ENCODE measurements at places on chromosomes 16 and 17.
A peak's percentile ranks its signal among the peaks of the same experiment; 100 is the strongest.

DNA sequence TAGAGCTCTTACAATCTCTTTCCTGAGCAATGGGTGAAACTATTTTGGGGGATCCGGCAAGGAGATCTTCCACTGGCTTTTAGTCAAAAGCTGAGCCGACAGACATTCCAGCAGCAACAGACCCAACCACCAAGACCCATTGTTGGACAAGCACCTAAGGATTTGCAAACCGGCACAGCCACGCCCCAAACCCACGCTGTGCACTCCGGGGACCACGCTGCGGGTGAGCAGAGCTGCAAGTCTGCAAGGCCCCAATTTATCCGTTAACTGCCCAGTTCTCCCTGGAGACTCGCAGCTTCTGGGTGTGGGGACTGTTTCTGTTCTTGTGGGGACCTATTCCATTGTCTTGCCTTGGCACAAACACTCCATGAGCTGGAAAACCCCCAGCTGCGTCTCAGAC lies 45.9 kb downstream of the C16orf95 start:
- DNase-seq = no peak

GRCh38 chr17:16352303-16352666 lies 984 bp downstream of the CENPV start:
- peak; percentile 31 for DNase-seq

- no peak for DNase-seq
Observed at GRCh38 chr16:21940570-21940969, 12.6 kb upstream of the UQCRC2 start.

DNA sequence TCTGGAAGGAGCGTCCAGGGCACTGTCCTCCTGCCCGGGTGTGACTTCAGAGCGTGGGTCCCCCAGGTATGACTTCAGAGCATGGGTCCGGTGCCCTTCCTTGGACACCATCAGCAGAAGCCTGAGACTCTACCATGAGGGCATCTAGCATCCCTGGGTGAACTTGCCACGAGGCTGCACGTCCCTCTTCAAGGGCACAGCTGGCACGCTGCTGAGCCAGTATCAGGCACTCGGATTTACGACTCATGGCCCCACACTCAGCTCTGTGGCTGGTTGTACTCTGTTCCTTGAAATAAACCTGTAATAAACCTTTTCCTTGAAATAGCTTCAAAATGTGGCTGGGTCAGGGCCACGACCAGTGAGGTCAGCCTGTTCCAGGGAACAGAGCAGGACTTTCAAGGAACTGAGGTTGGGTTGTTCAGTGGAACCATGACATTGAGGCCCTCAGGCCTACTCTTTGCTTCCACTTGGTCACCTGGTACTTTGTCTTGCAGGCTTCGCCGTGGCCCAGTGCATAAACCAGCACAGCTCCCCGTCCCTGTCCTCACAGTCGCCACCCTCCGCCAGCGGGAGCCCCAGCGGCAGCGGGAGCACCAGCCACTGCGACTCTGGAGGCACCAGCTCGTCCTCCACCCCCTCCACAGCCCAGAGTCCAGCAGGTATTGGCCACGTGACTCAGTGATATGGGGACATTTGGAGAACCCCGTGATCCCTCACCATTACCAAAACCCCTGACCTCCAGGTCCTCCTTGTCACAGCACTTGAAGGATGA lies 89.9 kb downstream of the SOCS1 start:
- DNase-seq = no peak

DNA sequence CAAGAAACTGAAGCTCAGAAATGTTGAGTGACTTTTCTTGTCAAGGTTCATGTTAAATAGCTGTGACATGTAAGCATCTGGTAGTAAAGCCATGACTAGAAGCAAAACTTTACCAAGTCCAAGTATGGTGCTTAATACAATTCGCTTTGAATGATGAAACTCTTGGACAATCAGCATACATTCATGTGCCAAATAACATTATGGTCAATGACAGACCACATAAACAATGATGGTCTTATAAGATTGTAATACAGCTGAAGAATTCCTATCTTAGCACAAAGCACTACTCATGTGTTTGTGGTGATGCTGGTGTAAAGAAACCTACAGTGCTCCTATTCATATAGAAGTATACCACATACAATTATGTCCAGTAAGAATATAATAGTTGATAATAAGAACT lies 97.1 kb upstream of the RPRML start:
- no peak for DNase-seq

- peak; percentile 8 for DNase-seq
Observed at GRCh38 chr16:12819126-12820117, 15.7 kb upstream of the CPPED1 start.

DNA sequence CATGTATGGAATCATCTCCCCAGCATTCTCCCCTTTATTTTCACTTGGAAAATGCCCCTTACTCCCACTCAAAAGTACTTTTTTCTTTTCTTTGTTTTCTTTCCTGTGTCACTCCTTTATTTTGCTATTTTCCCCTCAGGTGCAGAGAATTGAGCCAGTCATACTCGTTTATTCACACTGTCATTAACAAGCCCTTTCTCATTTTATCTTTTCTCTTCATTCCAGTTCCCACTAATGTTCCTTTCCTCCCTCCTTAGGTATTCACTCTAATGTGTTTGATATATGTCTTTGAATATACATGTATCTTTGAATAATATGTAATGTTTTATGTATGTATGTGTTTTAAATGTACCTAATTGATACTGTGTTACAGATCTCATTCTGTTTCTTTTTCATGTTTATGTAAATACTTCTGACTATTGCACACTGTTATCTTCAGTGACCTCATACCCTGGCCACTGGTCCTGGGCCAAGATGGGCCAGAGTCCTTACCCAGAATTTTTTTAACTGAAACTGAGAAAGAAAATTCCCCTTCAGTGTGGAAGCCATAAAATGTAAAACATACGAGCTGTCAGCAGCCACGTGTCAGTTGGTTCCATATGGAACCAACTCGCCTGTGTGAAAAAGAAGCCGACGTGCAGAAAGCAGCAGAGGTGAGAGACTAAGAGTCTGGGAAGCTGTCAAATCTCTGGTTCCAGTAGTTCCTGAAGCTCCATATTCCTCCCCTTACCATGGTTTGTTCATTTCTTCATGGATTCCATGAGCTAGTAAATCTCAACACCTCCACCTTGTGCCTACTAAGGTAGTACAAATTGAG lies 5.8 kb downstream of the SRR start:
- DNase-seq = no peak

GRCh38 chr16:31009894-31010584 lies 399 bp downstream of the STX1B start:
- DNase-seq = no peak

GRCh38 chr16:75116081-75116910 lies at the start of gene LDHD:
Gene LDHD, minus strand, starts transcription at chr16:75116780. Its CDS starts 60 bp downstream, at chr16:75116720.
- DNase-seq = no peak

- DNase-seq = no peak
Observed at GRCh38 chr17:77002103-77003045, 134.2 kb downstream of the MGAT5B start.

- DNase-seq = no peak
Observed at GRCh38 chr17:10751563-10751962, 21.7 kb upstream of the TMEM220 start.

DNA sequence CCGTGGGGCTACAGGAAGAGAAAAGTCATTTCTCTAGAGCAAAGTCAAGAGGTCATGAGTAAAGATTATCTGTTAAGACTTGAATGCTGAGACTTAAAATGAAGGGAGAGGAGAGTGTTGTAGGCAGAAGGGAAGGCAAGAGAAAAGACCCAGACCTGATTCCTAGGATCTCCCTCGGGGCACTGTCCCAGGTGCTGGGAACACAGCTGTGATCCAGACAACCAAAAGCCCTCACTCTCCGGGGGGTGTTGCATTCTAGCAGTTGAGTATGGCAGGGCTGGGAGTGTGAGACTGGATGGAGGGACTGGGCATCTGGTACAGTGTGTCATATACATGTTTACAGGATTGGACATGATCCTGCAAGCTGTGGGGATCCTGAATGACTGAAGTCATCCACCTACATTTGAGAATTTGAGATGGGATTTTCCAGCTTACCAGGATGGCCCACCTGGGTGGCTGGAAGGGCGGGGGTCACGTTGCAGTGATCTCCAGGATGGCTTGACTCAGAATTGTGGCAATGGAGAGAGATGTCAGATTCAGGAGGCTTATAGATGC lies 29.1 kb downstream of the ARSG start:
- DNase-seq = no peak

GRCh38 chr17:70102531-70102930 lies 27.5 kb downstream of the KCNJ16 start:
- DNase-seq = no peak

- DNase-seq = no peak
Observed at GRCh38 chr16:78127130-78127529, 27.7 kb downstream of the WWOX start.

All from NCI-H446 treated with DMSO at 0.1 percent for 48 hours (cell line).